Activated CD8-positive, alpha-beta memory T cell treated with anti-CD3 and anti-CD28 coated beads for 4 hours (primary cell): ENCODE measurements at places on chromosomes 12 and 14.

GRCh38 chr14:46490238-46490685 is 161.3 kb downstream of the RPL10L start:
- DNase-seq: no peak

DNA sequence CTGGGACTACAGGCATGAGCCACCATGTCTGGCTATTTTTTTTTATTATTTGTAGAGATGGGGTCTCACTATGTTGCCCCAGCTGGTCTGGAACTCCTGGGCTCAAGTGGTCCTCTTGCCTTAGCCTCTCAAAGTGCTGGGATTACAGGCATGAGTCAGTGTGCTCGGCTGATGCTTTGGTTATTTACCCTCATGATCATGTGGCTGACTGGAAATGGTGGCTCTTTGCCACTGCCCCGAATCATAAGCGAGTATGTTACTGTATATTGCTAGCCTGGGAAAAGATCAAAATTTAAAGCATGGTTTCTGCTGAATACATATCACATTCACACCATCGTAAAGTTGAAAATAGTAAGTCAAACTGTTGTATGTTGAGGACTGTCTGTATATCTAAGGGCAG is 101.1 kb downstream of the RGS6 start:
- DNase-seq: no peak

GRCh38 chr12:27469176-27469736 is 22.7 kb downstream of the SMCO2 start:
- no peak for DNase-seq

DNA sequence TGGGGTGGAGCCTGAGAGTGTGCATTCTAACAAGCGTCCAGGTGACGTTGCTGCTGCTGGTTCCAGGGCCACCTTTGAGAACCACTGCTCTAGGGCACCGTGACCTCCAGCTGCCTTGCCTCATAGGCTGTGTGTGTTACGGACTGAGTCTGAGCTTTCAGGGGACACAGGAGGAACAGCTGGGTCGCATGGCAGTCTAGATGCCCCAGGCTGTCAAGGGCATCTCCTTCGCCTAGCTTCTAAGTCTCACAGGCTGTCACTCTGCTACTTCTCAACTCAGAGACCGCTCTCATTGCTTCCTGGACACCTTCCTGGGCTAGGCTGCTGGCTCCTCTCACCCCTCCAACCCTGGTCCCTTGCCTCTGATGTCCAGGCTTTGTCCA is 965 bp downstream of the KRT73 start:
- no peak for DNase-seq

DNA sequence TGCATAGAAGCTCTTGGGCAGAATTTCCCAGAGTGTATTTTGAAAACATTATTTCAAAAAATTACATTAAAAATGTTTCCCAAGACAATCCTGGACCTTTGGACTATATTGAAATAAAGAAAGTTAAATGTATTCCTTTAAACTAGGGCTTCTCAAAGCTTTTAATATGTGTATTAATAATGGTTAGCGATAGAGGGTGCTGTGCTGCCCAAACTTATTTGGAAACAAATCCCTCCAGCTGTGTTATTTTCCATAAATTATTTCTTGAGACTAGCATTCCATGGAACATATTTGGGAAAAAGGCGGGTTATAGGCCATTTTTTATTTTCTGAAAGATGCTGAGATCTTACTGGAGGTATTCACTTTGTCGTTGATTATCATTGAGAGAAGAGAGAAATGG is 397.8 kb upstream of the MIS18BP1 start:
- DNase-seq: no peak

DNA sequence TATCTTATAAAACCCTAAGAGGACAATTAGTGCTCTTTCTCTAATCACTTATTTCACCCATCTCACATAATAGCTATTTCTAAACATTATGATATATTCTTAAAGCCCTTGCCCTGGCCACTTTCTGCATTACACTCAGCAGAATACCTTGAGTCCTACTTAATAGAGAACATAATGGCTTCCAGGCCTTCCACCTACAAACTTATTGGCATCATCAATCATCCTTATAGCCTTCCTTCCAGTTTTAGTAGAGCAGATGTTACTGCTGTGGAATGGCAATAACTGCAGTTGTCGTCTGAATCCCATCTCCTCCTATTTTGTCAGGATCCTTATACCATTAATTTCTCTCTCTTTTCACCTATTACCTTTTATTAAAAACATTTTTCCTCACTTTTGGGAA is 1127.4 kb downstream of the LRFN5 start:
- DNase-seq: no peak

- no peak for DNase-seq
These were observed 73.8 kb upstream of the SRSF5 start for GRCh38 chr14:69693145-69693544.

- no peak for DNase-seq
These were observed 5.0 kb upstream of the RFLNA start for GRCh38 chr12:124289634-124290600.

- no peak for DNase-seq
These were observed 19.3 kb downstream of the SLC25A3 start for GRCh38 chr12:98612696-98613334.

DNA sequence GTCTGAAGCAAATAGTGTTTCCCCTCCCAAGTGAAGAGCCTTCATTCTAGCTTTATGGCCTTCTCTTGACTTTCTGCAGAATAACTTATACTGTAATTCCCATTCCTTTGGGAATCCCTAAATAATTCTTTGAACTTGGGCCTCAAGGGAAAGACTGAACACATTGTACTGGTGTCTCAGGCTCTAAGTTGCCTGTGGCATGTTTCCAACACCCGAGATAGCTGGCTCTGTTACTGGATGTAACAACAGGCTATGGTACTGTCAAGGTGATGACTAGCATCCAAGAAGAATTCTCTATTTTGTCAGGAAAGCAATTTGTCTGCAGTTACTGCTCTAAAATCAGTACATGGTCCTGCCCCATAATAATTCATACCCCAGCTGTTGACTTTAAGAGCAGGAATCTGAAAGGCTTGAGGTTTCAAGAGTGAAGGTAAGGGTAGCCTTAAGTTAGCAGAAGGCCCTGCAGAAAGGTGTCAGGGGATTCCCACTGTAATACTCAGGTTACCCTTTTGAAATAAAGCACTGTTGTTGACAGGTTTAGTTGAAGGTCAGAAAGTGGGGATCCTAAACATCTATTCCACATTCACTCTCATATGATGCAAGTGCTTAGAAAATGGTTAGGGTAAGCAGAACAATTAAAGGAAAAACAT is 5.2 kb downstream of the GPX2 start:
- no peak for DNase-seq
